Fibroblast of gingiva (primary cell): ENCODE measurements at places on chromosomes 6 and 20.
A peak's percentile ranks its signal among the peaks of the same experiment; 100 is the strongest.

DNA sequence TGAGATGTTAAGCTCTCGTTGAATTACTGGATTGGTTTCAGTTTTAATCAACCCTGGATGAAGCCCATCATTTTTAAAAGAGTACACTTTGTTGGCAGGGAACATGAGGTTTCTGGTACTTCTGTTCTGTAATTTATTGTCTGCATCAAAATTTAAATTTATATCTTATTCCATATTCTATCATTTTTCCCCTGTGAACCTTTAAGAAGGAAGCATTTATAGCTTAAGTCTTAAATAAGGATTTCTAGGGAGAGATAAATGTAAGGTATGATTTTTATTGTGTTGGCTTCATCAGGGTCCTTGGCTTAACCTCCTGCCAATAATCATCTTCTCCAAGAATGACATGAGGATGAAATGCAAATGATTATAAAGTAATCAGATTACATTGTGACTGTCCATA is 40.6 kb downstream of the MLIP start:
- DNase-seq, result no peak

GRCh38 chr6:56151609-56152224 is 95.7 kb downstream of the COL21A1 start:
- DNase-seq, result no peak

- no peak for DNase-seq
These were observed 503.4 kb downstream of the CD109 start for GRCh38 chr6:74199215-74199915.

DNA sequence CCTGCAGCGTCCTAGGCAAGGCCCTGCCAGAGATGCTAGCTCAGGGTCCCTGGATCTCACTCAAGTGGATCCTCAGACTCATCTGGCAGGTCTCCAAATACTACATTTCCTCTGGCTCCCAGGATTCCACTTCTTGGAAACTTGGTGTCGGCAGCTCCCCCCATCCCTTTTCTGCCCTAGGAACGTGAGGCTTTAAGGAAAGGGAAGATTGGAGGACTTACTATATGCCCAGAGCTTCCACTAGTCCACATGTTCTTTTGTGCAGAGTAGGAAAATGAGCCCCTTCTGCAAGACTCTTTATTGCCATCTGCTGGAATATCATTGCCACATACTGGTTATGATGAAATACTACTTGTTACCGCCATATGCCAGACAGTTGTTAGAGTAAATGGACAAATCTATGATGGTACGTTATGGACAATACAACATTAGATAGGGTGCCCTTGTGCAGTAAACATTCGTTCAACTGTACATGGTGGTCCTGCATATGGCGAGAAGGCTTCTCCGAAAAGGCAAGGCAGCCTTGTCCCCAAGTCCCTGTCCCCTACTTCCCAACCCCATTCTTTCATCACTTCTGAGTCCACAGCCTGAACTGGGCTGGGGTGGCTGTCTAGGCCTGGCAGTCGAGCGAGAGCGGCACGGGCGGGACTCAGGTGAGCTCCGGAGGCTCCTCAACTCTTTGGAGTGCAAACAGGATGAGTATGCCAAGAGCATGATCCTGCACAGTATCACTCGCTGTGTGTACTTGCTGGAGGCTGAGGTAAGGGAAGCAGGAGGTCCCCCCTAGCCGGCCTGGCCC is 780 bp downstream of the ARMC12 start:
- DNase-seq, result peak; percentile 82

GRCh38 chr20:23133560-23133998 is 47.5 kb upstream of the CD93 start:
- DNase-seq, result no peak
